Kidney epithelial cell (primary cell): ENCODE measurements at places on chromosomes 16 and 17. TPM values are rescaled to one million over a fixed set of nuclear protein-coding genes. Genes with fewer than 3 reads are reported as not detected.

- DNase-seq = no peak
Observed at GRCh38 chr16:75092777-75093176, 23.8 kb downstream of the LDHD start.

DNA sequence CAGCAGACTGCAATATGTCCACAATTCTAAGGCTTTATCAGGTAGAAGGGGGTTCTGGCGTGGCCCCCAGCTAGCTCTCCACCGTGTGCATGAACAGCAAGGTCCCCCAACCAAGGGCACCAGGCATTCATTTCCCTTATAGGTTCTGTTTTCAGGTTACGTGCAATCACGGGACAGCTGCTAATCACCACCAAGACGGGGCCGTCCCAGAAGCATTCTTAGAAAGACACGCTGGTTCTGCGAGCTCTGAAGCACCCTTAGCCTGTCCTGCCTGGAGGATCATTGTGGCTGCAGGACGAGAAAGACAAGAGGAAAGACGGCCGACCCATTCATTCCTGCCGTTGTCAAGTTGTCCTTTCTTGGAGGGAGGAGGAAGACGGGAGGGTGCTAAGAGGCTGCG, 302.9 kb downstream of the SOX9 start:
- DNase-seq = no peak

DNA sequence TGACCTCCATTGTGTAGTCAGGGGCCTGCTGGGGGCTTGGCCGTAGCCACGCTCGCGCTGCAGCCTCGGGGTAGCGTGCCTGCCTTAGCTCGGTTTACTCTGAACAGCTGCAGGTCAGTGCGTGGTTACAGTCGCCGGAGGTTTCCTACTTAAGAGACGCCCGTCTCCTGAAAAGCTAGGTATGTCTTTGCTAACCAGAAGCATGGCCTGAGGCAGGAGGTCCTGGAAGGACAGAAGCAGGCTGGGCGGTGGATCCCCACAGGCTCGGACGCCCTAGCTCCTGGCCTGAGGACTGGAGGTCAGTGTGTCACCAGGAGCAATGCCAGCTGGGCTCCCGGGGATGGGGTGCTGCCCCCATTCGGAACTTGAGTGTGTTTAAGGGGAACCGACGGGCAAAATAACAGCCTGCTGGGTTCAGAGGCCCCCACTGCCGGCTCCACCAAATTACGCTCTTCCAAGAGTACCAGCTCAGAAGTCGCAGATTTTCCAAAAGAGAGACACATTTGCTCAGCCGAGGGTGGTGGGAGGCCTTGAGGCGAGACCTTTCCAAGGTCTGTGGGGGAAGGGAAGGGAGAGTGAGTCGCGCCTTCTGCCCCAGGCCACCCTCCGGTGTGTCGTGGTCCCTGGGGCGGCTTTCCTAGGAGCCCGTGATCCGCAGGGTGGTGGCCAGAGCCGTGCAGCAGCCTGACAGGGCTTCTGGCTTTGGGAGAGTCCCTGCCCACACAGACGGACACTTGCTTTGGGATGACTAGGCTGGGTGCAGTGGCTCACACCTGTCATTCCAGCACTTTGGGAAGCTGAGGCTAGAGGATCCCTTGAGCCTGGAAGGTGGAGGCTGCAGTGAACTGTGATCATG, 3.9 kb upstream of the GNG13 start:
- DNase-seq = no peak

DNA sequence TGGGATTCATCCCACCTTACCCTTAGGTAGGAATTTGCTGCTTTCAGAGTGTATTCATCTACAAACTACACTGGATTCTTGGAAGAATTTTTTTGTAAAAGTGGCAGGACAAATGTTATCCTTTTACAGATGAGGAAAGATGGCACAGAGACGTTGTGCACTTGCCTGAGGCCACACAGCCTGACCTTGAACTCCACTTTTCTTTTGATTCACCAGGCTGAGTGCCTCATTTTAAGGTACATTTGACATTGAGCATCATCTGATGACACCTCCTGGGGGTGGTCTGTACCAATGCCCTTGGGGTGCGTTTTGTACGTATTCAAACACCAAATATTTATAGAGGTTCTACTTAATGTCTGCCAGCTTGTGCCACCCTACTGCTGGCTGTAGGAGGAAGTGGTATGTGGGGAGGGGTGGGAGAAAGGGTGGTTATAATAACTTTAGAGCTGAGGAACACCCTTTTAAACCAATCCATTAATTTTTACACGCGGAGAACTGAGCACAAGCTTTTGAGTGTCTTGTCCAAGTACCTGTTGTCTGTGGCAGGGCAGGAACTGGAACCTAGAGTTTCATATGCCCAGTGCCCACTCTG, 29.1 kb downstream of the HS3ST3B1 start:
- DNase-seq = no peak

- DNase-seq = no peak
Observed at GRCh38 chr17:61456688-61457225, 4.5 kb downstream of the TBX4 start.

GRCh38 chr17:69046121-69046807, 14.5 kb downstream of the ABCA9 start:
- no peak for DNase-seq

DNA sequence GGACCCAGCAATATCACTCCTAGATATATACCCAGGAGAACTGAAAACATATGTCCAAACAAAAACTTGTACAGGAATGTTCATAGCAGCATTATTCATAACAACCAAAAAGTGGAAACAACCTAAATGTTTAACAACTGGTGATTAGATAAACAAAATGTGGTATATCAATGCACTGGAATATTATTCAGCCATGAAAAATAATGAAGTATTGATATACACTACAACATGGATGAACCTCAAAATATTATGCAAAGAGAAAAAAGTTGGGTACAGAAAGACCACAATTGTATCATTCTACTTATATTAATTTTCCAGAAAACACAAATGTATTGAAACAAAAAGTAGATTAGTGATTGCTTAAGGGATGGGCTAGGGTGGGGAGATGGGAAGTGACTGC, 498.6 kb downstream of the GRIN2A start:
- no peak for DNase-seq

Gene LRRC36
- 0.41 and 0.54 TPM in 2 replicates for total RNA-seq
